NCI-H226 (cell line): ENCODE measurements at places on chromosomes 3 and 15.
A peak's percentile ranks its signal among the peaks of the same experiment; 100 is the strongest.

DNA sequence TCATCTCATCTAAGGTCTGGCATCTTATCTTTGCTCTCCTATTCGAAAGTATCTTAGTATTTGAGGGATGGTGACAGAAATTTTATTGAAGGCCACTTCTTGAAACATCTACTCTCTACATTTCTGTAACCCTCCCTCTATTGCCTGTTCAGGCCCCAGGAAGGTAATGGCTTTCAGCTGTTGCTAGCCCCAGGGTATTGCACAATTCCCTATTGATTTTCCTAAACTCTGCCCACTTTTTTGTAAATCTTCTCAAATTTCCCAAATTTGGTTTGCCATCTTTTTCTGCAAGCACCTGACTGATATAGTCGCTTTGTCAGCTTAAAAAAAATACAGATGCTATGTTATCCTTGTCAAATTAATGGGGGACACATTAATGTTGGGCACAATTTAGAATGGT, 242.1 kb downstream of the RAP2B start:
- no peak for DNase-seq

GRCh38 chr3:24310887-24311286, 183.8 kb downstream of the THRB start:
- DNase-seq: no peak

GRCh38 chr3:30659270-30660130, 53.1 kb downstream of the TGFBR2 start:
- peak; percentile 71 for DNase-seq

- DNase-seq: no peak
These were observed 119.8 kb upstream of the RNF7 start for GRCh38 chr3:141618103-141618910.

DNA sequence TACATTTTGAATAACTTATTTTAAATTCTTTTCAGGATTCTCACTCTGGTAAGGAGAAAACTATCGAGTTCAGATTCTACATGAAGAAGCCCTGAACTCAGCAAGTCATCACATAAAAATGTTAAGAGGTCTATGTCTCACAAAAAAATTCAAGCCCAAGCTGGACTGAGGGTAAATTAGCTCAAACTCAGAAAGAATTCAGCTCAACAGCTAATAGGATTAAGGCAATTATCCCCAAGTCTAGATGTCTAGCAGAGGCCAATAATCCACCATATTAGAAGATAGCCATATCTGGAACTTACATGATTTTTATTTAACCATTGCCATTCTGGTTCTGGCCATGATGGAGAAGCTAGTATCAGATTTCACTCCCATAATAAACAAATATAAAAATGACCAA, 909.7 kb downstream of the PLOD2 start:
- DNase-seq: no peak
